ENCODE measurements at places on chromosomes 5 and 9. TPM values are rescaled to one million over a fixed set of nuclear protein-coding genes. Genes with fewer than 3 reads are reported as not detected.

- no peak for DNase-seq
Observed at GRCh38 chr5:117999939-118000549, 988.3 kb downstream of the DTWD2 start.

DNA sequence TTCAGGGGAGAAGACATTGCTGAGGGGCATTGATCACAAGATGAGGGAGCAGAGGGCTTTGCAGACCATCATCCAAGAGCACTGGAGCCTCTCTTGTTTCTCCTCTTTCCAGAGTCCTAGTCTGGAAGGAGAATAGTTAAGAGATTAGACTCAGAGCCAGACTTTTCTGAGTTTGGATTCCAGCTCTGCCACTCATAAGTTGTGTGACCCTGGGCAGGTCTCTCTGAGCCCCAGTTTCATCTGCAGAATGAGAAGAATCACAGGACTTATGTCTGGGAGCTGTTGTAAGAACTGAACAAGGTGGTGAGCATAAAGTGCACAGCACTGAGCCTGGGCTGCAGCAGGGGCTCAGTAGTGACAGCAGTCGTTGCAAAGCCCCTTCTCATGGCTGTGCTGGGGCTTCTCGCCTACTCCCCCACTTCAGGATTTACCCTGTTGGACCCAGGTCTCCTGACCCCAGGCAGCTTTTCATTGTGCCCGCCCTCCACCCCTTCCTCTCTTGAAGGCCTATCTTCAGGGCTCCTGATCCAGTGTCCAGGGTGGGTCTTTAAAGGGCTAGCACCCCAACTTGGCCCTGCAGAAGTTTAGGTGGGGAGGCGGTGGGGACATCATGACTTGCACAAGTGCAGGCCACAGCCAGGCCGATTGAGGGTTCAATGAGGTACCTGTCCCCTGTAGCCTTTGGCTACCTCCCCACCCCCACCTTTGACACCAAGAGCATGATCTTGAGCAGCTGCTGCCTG lies 1.5 kb downstream of the SYNPO start:
- DNase-seq = no peak

The ANKRD18B gene
- not detected for total RNA-seq

- peak; percentile 64 for DNase-seq
Observed at GRCh38 chr5:33936004-33936380, 194 bp upstream of the RXFP3 start.

DNA sequence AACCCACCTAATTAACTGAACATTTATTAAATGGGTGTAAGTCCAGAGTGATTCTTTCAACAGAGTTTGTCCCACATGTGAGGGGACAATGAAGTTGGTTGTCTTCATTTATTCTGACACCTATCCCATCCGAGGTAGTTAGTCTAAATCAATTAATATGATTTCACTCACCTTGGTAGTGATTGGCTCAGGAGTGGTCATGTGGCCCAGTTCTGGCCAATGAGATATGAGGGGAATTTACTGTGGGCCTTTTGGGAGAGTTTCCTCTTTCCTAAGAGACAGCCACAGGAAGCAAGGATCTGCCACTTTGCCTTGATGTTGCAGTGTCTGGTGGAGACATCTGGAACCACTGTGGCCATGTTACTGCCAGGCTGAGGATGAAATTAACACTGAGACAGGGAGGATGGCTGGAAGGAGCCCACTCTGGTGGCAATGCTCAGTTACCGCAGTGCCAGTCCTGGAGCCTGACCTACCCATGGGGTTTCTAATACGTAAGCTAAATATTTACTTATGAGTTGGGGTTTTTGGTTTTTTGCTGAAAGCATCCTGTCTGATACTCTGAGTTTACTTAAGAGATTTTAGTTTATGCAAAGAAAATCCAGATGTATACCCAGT lies 118.6 kb downstream of the FGF18 start:
- DNase-seq = no peak

The MYMK gene
- total RNA-seq = not detected

DNA sequence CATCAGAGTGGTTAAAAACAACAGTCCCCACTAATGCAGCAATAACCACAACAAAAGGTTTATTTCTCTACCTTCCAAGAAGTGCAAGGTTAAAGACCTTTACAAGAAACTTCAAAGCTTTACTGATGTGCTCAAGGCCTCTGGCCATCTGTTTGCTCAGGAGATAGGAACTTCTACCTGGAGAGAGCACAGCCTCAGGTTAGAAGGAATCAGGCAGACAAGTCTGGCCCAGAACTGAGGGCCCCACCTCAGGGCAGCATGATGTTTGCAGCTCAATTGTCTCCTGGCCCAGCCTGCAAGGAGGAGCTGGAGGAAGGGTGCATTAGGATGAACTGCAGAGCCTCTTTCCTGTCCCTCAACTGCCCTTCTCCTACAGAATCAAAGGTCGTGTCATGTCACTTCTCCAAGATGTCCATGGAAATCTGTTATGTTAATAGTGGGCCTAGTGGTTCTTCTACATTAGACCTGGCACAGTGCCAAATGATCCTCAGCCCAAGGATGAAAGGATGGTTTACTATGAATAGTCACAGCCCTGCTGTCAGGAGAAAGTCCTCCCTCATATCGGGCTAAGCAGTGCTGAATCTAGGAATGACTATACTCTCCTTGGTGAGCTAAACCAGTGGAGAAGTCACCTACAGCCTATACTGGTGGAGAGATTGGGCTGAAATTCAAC lies 98.9 kb upstream of the NTRK2 start:
- no peak for DNase-seq

GRCh38 chr9:114785866-114786650 lies 19.8 kb downstream of the TNFSF15 start:
- no peak for DNase-seq

GRCh38 chr9:76370396-76371023 lies 23.7 kb downstream of the RFK start:
- DNase-seq = no peak

DNA sequence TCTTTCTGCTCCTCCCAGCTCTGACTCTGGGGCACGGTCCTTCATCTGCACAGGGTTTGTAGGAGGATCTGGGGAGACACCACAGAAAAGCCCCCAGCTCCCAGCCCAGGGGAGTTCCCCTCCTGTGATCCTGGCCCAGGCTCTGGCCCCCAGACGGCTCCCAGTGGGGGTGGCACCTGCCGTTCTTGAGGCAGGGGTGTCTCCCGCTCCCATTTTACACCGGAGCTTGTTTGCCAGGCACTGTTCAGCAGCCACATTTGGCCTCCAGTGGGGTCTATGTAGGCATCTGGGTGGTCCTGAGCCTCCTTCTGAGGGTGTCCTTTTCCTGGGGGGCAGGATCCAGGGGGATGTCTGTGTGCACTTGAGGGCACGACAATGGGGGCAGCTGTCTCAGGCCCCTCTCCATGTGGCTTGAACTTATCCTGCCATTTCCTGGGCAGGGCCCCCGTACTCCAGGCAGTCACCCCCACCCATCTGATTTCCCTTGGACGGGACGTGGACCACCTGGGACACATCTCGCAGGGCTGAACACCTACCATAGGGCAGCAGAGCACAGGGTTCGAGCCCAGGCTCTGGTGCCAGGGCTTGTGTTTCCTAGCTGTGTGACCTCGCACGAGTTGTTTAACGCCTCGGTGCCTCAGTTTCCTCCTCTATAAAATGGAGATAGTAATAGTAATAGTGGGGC lies 275.0 kb upstream of the MVB12B start:
- no peak for DNase-seq

DNA sequence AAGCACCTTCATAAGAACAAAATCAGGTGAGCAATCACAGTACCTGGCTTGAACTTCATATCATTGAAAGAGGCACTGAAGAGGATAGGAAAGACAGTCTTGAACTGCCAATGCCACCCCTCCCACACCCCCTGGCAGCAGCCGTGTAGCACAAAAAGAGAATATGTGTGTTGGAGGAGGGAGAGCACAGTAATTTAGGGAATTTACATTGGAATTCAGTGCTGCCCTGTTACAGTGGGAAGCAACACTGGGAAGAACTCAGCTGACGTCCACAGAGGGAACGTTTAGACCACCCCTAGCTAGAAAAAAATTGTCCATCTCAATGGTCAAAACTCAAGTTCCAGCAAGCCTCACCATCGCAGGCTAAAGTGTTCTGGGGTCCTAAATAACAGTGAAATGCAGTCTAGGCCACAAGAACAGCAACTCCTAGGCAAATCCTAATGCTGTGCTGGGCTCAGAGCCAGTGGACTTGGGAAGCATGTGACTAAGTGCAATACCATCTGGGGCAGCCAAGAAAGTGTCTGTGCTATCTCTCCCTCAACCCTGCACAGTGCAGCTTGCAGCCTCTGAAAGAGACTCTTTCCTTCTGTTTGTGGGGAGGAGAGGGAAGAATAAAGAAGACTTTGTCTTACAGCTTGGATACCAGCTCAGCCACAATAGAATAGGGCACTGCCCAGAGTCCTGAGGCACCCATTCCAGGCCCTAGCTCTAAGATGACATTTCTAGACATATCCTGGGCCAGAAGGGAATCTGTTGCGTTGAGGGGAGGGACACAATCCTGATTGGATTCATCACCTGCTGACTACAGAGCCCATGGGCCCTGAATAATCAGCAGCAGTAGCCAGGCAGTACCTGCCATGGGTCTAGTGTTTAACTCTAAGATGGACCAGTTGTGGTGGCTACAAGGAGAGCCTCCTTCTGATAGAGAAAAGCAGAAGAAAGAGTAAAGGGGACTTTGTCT lies 62.1 kb upstream of the VLDLR start:
- DNase-seq = no peak

The ZNF608 gene
- total RNA-seq = not detected
